ENCODE measurements at places on chromosomes 11 and 22. TPM values are rescaled to one million over a fixed set of nuclear protein-coding genes. Genes with fewer than 3 reads are reported as not detected.

DNA sequence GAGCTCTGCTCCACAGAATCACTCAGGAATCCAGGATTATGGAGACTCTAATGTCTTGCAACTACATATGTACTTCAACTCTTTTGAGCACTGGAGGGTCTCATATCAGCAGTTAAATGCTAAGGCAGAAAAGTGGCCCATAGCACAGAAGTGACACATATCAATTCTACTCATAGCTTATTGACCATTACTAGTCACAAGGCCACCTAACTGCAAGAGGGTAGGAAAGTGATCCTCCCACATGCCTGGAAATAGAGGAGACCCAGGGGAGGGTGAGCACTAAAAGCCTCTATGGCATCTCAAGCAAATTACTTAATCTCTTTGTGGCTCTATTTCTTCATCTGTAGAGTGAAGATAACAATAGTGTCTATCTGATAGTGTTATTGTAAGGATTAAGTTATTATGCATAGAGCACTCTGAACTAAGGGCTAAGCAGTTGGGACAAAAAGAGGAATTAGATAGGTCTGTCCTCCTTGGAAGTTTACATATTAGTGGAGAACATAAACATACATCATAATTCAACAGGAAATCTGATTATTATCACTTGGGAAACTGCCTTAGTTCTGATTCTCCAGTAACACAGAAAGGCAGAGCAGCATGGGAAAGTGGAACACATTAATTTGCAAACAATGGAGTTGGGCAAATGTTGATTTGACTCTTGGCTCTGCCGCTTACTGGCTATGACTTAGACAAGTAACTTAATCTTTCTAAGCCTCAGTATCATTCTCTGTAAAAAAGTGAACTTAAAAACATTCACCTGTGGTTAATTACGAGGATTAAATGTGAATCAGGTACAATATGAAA, 25.1 kb upstream of the USP47 start:
- no peak for DNase-seq

Gene RHOD
- 12.5 TPM for total RNA-seq

DNA sequence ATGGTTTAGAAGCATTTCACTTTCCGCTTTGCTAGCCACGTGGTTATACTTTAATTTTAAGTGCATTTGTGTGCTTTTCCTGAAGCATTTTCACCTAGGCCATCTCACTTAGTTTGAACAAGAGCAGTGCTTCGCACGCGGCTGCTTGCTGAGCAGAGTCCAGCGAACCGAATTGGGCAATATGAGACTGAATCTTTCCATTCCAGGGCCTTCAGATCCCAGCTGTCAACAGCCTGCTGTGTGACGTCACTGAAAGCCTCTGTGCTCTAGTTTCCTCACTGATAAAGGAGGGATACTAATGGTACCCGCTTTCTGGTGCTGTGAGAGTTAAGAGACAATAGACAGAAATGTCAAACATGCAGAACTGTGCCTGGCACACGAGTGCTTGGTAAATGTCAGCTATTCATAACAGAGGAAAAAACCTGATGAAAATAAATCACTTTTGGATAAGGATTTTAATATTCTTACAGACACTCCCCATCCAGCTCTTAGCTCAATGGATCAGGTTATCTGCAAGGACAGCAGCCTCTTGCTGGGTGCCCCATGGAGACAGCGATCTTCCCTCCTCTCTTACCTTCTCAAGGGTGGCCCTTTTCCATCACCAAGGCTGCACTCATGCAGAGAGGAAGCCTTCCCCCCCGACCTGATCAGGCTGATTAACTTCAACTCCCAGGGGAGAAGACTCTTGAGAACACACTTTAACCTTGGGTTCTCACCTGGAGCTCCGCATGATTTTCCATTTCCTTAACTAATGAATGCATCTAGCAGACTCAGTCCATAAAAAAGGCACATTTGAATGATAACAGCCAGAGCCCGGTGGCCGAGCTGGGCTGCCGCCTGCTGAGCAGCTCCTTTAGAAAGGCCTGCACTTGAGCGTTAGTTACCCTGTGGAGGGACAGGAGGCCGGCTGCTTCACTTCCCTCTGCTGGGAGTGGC, 3.5 kb upstream of the GLB1L3 start:
- DNase-seq, result no peak

Gene MMP13
- total RNA-seq, result not detected

Gene OR2D3
- total RNA-seq, result not detected

DNA sequence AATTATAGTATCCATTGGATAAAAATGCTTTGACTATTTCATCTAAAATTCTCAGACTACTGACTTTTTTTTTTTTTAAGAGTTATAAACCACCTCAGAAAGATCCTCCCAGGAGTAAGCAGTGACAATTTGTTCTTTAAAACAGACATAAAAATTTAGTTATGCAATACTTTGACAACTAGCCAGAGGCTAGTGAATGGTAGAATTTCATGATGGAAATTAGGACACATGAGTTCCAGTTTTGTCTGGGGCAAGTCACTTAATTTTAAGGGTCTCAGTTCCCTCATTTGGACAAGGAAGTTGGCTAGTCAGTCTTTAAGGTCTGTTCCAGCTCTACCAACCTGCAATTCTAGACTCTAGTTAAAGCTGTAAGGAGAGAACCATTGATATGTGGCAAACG, 2.9 kb downstream of the IL18 start:
- no peak for DNase-seq

DNA sequence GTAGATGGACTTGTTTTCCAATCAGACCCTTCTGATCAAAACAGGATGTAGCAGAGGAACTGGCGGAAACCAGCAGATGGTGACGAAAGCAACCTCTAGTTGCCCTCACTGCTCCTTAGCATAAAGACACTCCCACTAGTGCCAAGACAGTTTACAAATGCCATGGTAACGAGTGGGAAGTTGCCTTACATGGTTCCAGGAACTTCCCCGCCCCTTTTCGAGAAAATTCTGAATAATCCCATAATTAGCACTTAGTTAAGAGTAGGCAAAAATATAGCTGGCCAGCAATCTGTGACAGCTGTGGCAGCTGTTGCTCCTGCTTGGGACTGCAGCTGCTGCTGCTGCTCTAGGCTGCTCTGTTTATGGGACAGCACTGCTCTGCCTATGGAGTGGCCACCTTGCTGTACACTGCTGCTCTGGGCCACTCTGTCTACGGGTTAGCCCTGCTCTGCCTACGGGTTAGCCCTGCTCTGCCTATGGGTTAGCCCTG, 33.4 kb upstream of the SORL1 start:
- no peak for DNase-seq

Gene SCUBE1
- 0.79 TPM for total RNA-seq

GRCh38 chr11:74840486-74840885, 91.8 kb downstream of the RNF169 start:
- no peak for DNase-seq

GRCh38 chr11:47355283-47356128, 3.0 kb upstream of the MYBPC3 start:
- DNase-seq, result peak; percentile 96

Gene OR4D5
- not detected for total RNA-seq

- DNase-seq, result no peak
Measured at GRCh38 chr11:99351624-99352023, 330.9 kb downstream of the CNTN5 start.

DNA sequence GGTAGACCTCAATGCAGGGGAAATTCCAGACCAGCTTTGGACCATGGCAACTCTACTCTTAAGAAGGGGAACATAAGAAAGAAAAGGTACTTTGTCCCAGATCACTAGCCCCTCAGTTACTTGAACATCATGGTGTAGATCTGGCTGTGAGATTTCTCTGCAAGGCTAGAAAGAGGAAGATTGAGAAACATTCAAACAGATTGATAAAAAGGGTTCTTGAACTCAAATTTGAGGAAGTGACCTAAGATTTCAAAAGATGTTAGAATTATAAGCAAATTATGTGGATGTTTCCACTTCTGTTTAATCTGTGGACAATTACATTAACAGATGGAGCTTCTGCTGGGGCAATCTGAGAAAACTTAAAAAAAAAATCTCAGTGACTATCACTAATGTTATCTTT, 21.8 kb upstream of the UPB1 start:
- no peak for DNase-seq

Gene PRAME
- total RNA-seq, result not detected

Gene CADM1
- total RNA-seq, result 2.5 TPM

DNA sequence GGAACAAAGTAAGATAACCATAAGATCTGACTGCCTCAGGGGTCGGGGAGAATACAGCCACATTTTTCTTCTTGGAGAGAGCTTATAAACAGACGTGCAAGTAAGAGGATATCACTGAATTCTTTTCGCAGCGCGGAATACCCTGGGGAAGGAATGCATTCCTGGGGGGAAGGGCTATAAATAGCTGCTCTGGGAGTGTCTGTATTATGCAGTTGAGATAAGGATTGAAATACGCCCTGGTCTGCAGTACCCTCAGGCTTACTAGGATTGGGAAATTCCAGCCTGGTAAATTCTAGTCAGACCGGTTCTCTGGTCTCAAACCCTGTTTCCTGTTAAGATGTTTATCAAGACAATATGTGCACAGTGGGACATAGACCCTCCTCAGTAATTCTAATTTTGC, 1491.7 kb upstream of the RAG2 start:
- no peak for DNase-seq

GRCh38 chr11:72816404-72816990, 2.3 kb downstream of the ATG16L2 start:
- no peak for DNase-seq

DNA sequence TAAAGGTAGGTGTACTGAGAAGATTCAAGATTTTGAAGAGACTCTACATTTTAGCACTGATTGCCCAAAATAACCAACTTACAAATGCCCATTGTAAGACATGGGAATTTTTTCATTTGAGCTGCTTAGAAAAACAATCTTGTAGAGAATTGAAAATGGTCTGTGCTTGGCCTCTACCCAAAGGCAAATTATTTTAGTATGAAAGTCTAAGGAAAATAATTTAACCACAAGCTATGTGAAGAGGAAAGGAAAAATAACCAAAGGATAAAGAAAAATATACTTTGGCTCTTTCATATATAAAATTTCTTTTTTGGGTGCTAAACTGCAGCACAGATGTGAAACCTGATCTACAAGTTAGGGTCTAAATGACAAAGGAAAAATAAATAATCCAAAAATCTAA, 54.9 kb downstream of the ME3 start:
- DNase-seq, result no peak

- no peak for DNase-seq
Measured at GRCh38 chr11:96038046-96038445, 114.1 kb upstream of the MTMR2 start.

- no peak for DNase-seq
Measured at GRCh38 chr11:107564877-107565218, 687 bp downstream of the ALKBH8 start.

DNA sequence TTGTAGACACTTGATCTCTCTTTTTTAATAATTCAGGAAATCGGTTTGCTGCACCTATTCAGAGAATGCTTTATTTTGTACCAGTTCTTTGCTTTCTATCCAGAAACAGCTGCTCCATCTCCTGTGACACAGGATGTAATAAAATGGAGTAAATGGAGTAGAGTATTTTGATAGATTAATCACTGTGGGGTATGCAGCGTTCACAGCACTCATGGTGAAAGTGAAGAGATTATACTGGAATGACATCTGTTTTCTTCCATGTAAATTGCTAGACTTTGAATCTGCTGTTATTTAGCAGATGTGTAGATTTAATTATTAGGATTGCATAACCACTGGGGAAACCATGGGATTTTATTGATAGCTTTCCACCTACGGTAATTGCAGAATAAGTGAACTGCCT, 227.3 kb upstream of the ARHGAP42 start:
- DNase-seq, result no peak

GRCh38 chr22:49904040-49904369, 14.2 kb downstream of the ALG12 start:
- DNase-seq, result no peak

DNA sequence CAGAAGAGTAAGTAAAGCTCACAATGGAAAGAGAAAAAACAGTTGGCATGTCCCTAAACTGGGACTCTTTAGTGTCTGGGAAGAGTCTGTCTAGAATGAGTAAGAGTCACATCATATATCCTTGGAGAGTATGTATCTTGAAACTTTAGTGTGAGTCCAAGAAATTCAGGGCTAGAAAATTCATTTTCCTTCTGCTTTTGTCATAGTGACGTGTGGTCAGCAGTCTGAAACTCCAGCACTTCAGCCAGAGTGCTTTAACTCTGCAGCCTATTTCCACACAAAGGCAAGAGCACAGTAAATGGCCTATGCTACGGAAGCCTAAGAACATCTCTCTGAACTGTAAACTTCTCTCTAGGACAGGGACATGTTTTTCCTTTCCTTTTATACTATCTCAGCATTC, 174.1 kb downstream of the FAM181B start:
- no peak for DNase-seq

GRCh38 chr22:44620129-44620840, 81.7 kb upstream of the PRR5 start:
- peak; percentile 93 for DNase-seq

DNA sequence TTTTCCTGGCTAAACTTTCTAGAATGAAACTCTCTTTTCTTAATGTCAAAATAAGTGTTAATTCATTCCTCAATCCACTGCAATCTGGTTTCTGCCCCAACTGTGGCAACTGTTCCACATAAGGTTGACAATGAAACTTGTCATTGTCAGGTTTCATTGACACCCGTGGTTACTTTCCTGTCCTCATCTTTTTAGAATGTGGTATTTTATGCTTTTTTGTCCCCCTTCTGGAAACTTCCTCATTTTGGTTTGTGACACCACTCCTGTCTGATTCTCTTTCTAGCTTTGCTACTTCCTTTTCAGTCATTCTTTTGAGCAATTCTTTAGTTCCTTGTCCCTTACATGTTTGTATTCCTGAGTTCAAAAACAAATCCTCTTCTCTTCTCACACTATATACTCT, 7.5 kb upstream of the PDE3B start:
- DNase-seq, result no peak

- DNase-seq, result no peak
Measured at GRCh38 chr22:39179841-39180335, 27.4 kb upstream of the CBX7 start.

Gene EFCAB6
- total RNA-seq, result 1.7 TPM

DNA sequence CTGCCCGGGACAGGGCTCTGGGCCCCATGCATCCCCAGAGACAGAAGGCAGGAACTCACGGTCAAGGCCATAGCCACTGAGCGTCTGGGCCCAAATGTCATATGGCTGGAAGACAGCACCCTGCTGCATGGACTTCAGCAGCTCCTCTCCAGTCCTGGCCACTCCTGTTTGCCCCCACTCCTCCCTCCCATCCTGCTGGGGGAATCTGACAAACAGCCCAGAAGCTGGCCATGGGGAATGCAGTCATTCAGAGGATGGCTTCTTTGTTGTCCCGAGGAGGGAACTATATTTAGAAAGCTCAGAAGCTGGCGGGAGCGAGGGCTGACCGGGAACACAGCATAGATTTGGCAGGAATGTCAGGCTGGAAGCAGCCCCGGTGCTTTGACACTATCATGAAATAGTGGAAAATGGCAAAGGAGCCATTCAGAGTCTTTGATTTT, 35.0 kb downstream of the DKK3 start:
- peak; percentile 93 for DNase-seq

Measured in posterior vena cava (tissue), 2 donors.